A549 treated with DMSO at 1 μM for 4 hours (cell line): ENCODE measurements at places on chromosomes 12 and 14. TPM values are rescaled to one million over a fixed set of nuclear protein-coding genes. Genes with fewer than 3 reads are reported as not detected.

SVOP gene
- total RNA-seq: not detected in 5 replicates

DHH gene
- 0.02 TPM in 2 of 5 replicates, not detected in the others for total RNA-seq

KCNC2 gene
- not detected in 5 replicates for total RNA-seq

SLCO1B1 gene
- 0.33 to 0.49 TPM (median 0.38 TPM) in 5 replicates for total RNA-seq

BCL11B gene
- 0.18 to 0.32 TPM (median 0.28 TPM) in 5 replicates for total RNA-seq

CCDC60 gene
- not detected in 5 replicates for total RNA-seq

SERPINA9 gene
- total RNA-seq: 0.13 to 0.15 TPM in 2 of 5 replicates, not detected in the others

TAS2R42 gene
- total RNA-seq: not detected in 5 replicates

MANSC4 gene
- total RNA-seq: not detected in 5 replicates

ENDOU gene
- total RNA-seq: not detected in 5 replicates

LRRC43 gene
- 0.10 to 0.18 TPM (median 0.15 TPM) in 3 of 5 replicates, not detected in the others for total RNA-seq

RNF41 gene
- 22.1 to 26.5 TPM (median 25.7 TPM) in 5 replicates for total RNA-seq

KRT74 gene
- not detected in 5 replicates for total RNA-seq

FAM234B gene
- 3.8 to 4.6 TPM (median 4.4 TPM) in 5 replicates for total RNA-seq

PROX2 gene
- not detected in 5 replicates for total RNA-seq

KITLG gene
- 11.1 to 15.9 TPM (median 14.9 TPM) in 5 replicates for total RNA-seq

SYNDIG1L gene
- total RNA-seq: not detected in 5 replicates

INHBC gene
- total RNA-seq: not detected in 5 replicates
